Left colon (tissue), 2 donors: ENCODE measurements at places on chromosomes 2 and 18. TPM values are rescaled to one million over a fixed set of nuclear protein-coding genes. Genes with fewer than 3 reads are reported as not detected.

DNA sequence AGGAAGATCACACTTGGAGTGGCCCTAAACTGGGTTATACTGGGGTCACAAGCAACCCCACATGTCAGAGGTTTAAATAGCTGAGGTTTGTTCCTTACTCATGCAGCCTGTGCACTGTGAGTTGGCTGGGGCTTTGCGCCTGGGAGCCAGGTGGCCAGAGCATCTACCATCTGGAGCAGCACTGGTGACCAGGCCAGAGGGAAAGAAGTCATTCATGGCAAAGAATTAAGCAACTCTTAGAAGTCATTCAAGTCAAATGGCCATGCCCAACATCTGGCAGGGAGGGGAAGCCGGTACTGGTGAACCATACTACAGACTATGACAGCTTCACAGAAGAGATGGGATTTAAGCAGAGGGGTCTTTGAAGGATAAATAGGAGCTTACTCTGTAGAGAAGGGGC is 90.7 kb downstream of the POLR1A start:
- no peak for DNase-seq

Gene UCN
- 0.56 TPM for total RNA-seq

Gene DQX1
- 34.3 TPM for total RNA-seq

Gene IL36G
- 0.31 TPM for total RNA-seq

Gene ANKRD36C
- total RNA-seq, result 31.4 TPM

GRCh38 chr2:169005080-169005598 is 26.0 kb downstream of the ABCB11 start:
- DNase-seq, result no peak

- no peak for DNase-seq
Observed at GRCh38 chr18:22169889-22170420, 566 bp downstream of the GATA6 start.
